ENCODE measurements at places on chromosomes 5 and 9. TPM values are rescaled to one million over a fixed set of nuclear protein-coding genes. Genes with fewer than 3 reads are reported as not detected.

The PCDHGC3 gene
- 34.8 TPM for total RNA-seq

The SLC25A2 gene
- 2.0 TPM for total RNA-seq

The SOWAHA gene
- total RNA-seq: 0.13 TPM

The ADGRD2 gene
- not detected for total RNA-seq

The ZDHHC11B gene
- total RNA-seq: 1.8 TPM

The CDH9 gene
- total RNA-seq: not detected

The DBH gene
- not detected for total RNA-seq

The SNX18 gene
- total RNA-seq: 37.5 TPM

- no peak for DNase-seq
Measured at GRCh38 chr5:170585273-170585948, 81.6 kb downstream of the KCNIP1 start.

GRCh38 chr5:76383126-76383832, 19.8 kb upstream of the IQGAP2 start:
- no peak for DNase-seq

DNA sequence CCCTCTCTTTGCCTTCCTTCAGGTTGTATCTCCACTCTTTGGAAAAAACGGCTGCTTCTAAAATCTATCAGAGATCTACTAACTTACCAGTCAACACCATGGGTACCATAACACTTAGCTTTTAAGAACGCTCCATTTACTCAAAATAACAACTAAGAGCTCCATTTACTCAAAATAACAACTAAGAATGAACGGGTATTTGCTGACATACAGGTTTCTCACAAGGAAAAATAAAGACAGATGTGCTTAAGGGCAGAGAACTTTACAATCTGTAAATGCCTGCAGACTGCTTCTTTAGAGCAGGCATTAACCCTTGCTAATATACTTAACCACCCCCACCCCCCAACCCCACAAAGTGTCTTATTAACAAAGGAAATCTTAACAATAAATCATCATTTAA, 2.8 kb downstream of the UBAP2 start:
- no peak for DNase-seq

GRCh38 chr5:136054142-136055019, 25.6 kb downstream of the TGFBI start:
- DNase-seq: no peak

- no peak for DNase-seq
Measured at GRCh38 chr5:31502506-31502905, 29.4 kb downstream of the DROSHA start.

DNA sequence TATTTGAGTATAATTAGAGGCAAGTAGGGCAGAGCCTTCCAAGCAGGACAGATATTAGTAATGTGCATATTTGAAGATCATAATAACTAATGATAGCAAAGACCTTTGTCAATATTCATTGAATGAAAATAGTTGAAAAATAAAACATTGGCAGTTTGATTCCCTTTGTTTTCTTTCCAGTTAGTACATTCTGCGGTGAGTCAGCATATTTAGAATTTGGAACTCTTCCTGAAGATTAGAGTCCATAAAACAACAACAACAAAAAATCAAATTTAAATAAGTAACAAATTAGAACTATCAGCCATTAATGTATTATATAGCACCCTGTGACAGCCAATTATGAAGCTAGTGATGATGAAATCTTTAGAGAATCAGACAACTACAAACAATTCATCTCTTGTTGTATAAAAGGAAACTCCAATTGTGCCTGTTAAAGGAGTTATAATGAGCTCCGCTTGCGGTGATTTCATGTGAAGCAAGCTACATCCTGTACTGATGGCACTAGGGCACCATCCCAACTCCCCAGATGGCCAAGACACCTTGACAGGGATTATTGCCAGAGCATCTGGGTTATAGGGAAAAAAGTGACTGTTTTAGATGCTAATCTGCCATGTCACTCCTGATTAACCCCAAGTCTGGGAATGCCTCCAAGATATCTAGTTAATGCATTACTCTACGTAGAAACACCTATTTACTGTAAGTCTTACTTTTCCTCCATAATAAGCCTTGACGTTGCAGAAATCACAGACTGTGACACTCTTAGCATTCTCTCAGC, 6.8 kb downstream of the IFNA8 start:
- no peak for DNase-seq

DNA sequence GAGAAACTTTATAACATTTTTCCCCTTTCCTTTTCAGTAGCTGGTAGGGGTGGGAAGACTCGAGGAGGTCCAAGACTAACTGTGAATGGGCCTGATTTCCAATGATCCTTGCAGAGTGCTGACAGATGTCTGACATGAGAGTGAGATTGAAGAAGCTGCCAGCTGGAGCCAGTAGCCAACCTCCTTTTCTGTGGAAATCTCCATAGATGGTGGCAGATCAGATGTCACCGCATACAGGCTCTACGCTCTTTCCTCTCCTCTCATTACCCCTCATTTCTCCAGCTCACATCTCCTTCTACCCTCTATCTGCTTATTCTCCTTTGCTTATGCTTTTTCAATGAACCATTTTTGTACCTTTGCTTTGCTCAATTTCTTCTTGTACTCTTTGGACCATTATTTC, 395.2 kb upstream of the TNC start:
- no peak for DNase-seq
